Right forelimb (tissue), 1 donor: ENCODE measurements at places on chromosomes 13 and 19.

GRCh38 chr13:113813749-113814434 lies 50.0 kb downstream of the GAS6 start:
- DNase-seq: no peak

DNA sequence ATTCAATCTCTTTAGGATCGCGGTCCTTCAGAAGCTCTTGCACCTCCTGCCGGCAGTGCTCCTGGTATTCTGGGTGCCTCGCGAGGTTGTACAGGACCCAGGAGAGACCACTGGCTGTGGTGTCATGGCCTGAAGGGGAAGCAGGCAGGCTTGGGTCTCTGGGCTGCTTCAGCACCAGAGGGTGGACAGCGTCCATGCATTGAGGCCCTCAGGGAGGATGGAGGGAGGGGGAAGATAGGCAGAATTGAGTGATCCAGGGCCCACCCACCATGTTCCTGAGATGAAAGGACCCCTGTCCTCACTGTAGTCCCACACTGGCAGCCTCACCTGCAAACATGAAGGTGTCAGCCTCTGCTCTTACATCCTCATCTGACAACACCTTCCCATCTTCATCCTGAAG lies 17.9 kb upstream of the OR10H5 start:
- DNase-seq: no peak

- no peak for DNase-seq
Observed at GRCh38 chr19:16368385-16369305, 44.0 kb downstream of the KLF2 start.

- DNase-seq: no peak
Observed at GRCh38 chr13:94557684-94558235, 38.2 kb downstream of the TGDS start.

DNA sequence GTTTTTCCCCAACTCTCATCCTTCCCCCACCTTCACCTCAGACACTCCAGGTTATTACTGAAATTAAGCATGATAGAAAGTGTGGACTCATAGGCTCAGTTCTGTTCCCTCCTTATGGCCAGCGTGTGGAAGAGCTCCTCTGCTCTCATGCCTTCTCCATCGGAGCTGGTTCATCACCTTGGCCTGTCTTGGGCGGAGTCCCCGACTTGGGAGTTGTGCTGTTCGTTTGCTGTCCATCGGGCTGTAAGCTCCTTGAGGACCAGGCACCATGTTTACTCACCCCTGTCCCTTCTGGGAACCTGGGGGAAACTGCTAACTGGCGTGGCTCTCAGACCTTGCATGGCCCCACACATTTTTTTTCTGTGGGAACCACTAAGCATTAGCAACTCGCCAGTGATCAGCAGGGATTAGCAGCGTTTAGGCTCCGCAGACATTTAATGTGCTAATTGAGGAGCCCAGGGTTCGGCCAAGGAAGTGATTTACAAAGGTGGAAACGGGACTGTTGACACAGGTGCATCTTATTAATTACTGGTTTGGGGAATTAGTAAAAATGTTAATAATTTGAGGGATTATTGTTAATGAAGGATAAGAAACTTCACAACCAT lies 123.8 kb downstream of the TM9SF2 start:
- no peak for DNase-seq

DNA sequence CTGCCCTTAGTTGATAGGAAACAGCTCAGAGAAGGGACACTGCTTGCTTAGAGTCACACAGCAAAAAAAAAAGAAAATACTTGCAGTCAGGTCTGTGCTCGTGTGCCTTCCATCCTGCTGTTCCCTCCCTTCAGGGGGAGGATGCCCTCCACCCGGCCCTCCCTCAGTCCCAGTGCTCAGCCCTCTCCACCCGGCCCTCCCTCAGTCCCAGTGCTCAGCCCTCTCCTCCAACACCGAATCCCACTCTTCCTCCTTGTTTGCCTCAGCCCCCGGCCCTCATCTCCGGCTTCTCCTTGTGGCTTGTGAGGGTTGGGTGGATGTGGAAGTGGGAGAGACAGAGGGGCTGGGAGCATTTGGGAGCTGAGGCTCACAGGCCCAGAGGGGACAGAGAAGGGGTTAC lies 5.8 kb downstream of the TFPT start:
- no peak for DNase-seq

DNA sequence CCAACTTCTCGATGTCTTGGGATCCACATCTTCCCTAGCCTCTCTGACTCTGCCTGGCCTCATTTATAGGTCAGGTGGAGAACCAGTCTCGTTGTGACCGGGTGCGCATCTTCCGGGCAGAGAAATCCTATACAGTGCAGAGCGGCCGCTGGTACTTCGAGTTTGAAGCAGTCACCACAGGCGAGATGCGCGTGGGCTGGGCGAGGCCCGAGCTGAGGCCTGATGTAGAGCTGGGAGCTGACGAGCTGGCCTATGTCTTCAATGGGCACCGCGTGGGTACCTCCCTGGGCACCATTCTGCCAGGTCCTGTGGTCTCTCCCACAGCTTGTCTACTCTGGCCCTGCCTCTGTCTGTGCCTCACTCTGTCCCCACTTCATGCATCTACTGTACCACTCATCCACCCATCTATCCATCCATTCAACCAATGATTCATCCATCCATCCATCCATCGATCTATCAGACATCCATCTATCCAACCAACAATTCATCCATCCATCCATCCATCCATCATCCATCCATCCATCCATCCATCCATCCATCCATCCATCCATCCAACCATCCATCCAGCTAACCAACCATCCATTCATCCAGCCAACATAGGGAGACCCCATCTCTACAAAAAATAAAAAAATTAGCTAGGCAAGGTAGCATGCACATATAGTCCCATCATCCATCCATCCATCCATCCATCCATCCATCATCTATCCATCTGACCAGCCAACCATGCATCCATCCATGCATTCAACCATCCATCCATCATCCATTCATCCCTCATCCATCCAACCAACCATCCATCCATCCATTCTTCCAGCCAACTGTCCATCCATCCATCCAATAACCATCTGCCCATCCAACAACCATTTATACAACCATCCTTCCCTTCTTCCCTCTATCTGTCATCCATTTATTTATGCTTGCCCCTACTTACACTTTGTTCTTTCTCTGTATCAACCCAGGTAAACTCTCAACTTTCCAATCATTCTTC lies 34.3 kb downstream of the RYR1 start:
- no peak for DNase-seq

DNA sequence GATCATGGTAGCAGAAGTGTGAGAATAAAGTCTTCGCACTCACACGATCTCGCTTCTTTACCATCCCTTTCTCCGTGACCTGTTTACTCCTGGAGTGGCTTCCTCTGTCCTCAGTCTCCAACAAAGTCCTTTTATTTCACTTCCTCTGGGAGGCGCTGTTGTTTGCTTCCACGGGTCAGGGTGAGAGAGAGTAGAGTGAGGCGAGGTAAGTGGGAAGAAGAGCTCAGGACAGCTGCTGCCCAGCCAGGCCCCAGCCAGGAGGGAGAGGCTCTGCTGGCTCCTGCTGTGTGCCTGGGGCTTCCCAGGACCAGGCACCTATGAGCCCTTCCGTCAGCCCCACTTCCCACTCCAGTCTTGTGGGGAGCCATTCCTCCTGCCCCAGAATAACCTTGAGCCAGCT lies 242.1 kb downstream of the FGF9 start:
- no peak for DNase-seq

DNA sequence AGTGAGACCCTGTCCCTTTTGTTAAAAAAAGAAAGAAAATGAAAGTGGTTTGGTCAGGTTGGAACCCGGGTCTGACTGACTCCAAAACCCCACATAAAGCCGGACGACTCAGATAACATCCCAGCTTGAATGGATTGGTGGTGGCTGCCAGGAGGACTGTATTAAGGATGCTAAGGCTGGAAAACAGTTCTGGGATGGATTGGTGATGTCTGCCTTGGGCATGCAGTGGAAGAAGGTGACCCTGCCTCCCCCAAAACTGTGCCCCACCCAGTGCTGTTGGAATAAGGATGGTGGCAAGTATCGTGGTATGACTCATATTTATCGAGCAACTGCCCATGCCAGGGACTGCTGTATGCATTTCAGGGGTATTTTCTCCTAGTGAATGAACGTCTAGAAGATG lies 18.5 kb upstream of the COLGALT1 start:
- DNase-seq: no peak

GRCh38 chr19:16894080-16894479 lies 5.3 kb downstream of the F2RL3 start:
- DNase-seq: no peak

GRCh38 chr13:26719356-26719945 lies 41.1 kb downstream of the GPR12 start:
- no peak for DNase-seq

DNA sequence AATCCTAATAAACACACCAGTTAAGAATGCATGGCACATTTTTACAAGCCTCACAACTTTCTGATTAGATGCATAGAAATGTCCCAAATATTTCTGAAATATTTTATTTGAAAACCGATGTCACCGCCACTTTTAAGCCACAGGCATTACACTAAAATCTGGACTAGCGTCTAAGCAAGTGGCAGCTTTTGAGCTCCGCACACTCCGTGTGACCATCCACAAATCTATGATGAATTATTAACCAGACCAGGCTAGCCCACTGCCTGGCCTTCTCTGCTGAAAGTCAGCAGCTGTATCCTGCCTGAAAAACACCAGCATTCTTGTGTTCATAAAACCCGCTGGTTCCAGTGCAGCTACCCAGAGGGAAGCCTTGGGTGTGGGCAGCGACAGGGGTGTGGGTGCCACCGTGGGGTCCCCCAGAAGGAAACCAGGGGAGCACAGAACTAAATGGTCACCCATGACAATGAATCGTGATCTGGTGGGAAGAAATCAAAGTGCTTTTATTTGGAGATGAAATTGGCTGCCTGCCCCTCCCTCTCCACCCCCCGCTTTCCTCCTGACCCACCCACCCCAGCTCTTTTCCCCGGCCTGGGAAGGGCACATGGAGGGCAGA lies 13.8 kb downstream of the RASA3 start:
- no peak for DNase-seq

DNA sequence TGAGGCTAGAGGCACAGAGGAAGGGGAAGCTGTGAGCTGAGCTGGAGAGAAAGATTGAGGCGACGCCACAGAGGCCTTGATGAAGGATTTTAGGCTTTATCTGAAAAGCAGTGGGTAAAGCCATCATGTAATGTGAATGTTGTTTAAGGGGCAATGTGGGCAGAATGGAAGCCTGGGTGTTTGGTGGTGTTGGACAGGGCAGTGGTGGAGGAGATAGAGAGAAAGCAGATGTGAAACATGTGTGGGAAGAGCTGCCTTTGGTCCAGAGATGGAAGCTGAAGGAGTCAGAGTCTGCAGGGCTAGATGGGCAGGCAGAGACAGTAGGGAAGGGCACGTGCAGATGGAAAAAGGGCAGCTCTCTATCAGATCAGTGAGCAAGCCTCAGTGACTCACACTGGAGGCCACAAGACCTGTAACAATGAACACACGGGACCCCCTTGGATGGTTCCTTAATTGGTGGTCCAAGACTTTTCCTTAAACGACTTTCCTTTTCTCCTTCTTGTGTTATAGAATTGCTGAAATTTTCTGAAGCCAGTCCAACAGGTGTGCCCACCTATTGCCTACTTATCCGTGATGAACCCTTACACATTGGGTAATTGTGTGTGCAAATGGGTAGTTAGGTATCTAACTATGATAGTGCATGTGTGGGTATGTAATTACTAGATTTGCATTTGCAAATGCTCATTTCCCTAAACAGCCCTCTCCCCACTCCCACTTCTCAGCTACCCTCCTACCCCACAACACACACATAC lies 21.7 kb downstream of the ZNF536 start:
- DNase-seq: no peak

DNA sequence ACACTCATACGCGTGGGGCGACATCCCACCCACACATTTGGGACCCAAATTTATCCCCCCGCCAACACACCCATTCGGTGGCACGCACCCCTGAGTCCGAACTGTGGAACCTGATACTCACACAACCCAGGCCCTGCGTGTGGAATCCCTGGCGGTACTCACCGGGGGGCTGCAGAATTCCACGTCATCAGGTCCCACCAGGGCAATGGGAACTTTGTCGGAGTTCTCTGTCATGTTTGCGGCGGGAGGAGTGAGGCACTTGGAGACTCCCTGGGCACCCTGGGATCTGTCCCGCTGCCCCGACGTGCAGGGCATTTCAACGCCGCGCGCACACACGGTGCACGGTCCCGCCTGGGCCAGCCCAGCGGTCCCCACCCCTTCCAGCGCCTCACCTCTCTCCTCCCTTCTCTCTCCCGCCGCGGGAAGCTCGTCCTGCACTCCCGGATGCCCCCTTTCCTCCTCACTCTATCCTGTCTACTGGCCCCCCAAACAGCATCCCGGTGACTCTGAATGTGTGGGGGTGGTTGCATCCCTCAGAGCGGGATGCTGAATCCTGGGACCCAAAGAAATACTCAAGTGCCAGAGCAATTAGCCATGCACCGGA lies at the start of gene CNMD:
Gene CNMD, minus strand, starts transcription at position 353 of the 604 bp plus-strand sequence. Its CDS starts 119 bp downstream, at position 234.
- peak; percentile 47 for DNase-seq

- DNase-seq: no peak
Observed at GRCh38 chr13:44516771-44517170, 59.4 kb downstream of the TSC22D1 start.

DNA sequence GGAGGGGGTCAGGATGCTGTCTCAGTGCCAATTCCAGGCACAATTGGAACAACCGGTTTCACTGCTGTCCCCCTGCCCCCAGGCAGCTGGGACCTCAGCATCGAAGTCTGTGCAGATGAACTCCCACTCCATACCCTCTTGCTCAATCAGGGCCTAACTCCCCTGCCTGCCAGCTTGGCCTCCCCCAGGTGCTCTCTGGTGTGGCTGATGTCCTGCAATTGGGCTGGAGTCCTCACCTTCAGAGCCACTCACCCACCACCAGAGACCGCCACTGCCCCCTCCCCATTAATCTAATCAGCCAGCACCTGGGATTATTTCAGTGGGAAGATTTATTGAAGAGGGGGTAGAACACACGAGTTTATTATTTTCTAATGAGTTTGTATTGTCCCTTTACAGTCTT lies 118.8 kb downstream of the MIPEP start:
- no peak for DNase-seq

- peak; percentile 73 for DNase-seq
Observed at GRCh38 chr19:58346961-58347929, 6.0 kb downstream of the A1BG start.

GRCh38 chr19:21566073-21566472 lies 60.7 kb downstream of the ZNF429 start:
- no peak for DNase-seq

DNA sequence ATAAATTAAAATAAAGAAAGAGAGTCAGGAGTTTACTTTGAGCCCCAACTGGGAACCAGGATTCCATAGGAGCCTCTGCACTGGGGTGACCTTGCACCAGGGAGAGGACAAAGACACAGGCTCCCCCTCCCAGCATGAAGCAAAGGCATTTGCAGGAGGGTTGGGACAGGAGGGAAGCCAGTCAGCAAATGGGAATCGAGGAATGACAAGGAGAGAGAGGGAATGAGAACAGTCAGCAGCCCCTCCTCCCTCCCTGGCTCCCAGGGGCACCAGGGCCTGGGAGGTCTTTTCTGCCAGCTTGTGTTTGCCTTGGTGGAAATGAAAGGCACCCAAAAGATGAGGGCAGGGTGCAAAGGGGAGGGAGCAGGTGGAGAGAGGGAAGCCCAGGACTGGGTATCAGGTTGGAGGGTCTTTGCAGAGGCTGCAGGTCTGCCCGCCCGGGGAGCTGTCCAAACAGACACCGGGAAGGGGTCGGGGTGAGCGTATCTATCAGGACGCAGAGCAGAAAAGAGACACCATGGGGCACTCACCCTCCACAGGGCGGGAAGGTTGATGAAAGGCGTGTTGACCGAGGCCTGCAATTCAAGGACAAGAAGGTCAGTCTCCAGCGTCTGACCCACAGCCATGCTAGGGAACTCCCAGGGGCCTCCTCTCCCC lies 3.8 kb downstream of the SBSN start:
- no peak for DNase-seq

- no peak for DNase-seq
Observed at GRCh38 chr19:47626238-47626637, 17.3 kb downstream of the BICRA start.
